ENCODE measurements at places on chromosomes 7 and 10. TPM values are rescaled to one million over a fixed set of nuclear protein-coding genes. Genes with fewer than 3 reads are reported as not detected.

Gene AKR1C8
- not detected for total RNA-seq

Gene MKI67
- 42.9 TPM for total RNA-seq

Gene HOXA4
- total RNA-seq = not detected

Gene CYP2C19
- not detected for total RNA-seq

Gene HABP2
- total RNA-seq = not detected

Gene ANKRD16
- 4.2 TPM for total RNA-seq

Gene LRRC17
- 5.7 TPM for total RNA-seq

Gene NFE2L3
- total RNA-seq = 31.6 TPM
